Spinal cord (tissue), 10 donors: ENCODE measurements at places on chromosomes 1 and 21.
A peak's percentile ranks its signal among the peaks of the same experiment; 100 is the strongest.

DNA sequence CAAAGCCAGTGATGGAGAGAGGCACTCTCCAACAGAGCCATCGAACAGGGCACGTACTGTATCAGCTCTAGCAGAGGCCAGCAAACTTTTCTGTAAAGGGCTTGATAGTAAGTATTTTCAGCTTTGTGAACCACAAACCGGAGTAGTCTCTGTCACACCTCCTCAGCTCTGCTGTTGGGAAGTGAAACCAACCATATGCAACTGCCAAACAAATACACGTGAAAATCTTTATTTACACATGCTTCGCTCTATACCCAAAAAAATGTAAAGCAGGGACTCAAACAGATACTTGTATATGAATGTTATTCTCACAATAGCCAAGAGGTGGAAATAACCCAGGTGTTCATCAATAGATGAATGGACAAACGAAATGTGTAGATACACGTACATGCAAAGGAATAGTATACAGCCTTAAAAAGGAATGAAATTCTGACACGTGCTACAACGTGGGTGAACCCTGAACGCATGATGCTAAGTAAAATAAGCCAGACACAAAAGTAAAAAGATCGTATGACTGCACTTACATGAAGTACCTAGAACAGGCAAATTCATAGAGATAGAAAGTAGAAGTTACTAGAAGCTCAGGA is 39.0 kb downstream of the SETD4 start:
- no peak for DNase-seq

DNA sequence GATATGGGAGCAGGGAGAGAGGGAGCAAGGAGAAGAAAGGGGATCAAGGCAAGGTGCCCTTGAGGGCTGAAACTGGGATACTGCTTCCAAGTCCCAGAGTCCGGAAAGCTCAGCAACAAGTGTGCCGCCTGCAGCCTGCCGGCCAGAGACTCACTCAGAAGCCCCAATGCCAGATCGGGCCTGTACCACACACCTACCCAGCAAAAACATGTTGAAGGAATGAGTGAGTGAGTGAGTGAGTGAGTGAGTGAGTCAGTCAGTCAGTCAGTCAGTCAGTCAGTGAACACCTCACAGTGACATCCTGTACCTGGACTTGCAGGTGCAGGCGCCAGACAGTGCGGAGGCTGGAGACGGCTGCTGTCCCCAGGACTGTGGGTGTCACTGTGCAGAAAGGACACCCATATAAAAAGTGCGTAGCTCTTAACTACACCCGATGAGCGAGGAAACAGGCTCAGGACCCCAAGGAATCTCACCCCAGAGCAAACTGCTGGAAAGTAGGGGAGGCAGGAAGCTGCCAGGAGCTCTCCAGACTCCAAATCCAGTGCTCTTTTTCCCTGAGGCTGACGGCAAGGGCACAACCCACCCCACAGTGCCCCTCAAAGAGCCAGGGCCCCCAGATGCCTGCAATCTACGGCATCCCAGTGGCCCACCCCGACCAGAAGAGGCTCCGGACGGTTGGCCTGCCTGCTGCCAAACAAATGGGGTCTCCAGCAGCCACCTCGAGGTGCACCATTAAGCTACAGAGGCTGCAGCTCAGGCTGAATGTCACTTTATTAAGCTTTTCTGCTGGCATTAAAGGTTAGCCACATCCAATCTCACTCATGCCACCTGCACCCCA is 261.7 kb downstream of the NPHP4 start:
- no peak for DNase-seq

DNA sequence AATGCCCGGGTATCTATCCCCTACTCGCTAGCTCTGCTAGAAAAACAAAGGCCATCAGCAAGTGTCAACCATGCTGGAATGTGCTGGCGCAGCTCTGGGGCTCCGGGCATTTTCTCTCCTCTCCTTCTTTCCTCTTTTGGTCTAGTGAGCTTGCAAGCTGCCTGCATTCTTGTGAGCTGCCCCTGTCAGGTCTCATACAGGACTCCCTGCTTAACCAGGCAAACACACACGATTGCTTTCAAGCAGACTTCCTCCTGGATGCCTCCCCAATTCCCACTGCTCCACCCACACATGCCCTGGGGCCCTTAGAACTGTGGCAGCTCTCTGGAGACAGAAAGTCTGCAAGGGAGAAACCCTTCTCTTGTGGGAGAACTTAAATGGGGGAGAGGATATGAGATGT is 35.7 kb upstream of the SUCO start:
- peak; percentile 11 for DNase-seq

- no peak for DNase-seq
Measured at GRCh38 chr21:25424048-25424447, 183.2 kb downstream of the MRPL39 start.

DNA sequence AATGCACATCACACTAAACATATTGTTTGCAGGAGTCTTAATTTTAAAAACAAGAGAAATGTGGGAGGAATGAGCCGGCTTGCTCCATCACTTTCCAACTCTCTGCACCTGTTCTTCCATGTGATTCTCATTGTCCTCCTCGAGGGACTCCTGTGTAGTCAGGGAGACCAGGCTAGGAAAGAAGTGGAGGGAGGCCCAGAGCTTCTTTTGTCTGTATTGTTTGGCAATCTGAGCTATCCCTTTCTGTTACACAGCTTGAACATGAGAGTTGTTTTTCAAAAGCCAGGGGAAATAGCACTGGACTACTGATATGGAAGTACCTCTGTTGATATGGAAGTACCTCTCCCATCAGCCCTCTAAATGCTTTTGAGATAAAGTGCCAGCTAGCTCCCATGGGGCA is 18.8 kb upstream of the LRRC8D start:
- DNase-seq, result no peak

DNA sequence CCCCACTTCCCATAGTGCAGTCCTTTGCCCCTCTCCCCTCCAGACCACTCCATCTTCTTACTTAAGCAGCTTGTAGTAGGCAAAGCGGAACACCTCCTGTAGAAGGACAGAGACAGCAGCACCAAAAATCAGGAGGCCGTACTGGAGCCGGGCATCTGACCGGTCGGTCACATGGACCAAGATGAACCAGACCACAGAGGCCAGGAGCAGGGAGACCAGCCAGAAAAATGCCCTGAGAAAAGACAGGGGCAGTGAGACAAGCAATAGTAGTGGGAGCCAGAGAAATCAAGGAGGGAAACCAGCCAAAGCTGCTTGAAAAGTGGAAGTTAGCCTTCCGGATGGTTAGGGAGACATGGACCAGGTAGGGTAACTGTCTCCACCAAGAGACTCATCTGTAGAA is 920 bp downstream of the APH1A start:
- DNase-seq, result no peak

GRCh38 chr1:225651376-225651871 is 1.5 kb downstream of the ENAH start:
- DNase-seq, result peak; percentile 49
